T1000 (cell line): ENCODE measurements at places on chromosomes 16 and 17.

- no peak for DNase-seq
Observed at GRCh38 chr17:11298401-11298800, 57.4 kb downstream of the SHISA6 start.

GRCh38 chr16:59611556-59611955, 877.4 kb upstream of the GOT2 start:
- no peak for DNase-seq

GRCh38 chr16:53732296-53732929, 28.5 kb downstream of the FTO start:
- no peak for DNase-seq

- DNase-seq = no peak
Observed at GRCh38 chr17:47301161-47301560, 22.6 kb upstream of the EFCAB13 start.

DNA sequence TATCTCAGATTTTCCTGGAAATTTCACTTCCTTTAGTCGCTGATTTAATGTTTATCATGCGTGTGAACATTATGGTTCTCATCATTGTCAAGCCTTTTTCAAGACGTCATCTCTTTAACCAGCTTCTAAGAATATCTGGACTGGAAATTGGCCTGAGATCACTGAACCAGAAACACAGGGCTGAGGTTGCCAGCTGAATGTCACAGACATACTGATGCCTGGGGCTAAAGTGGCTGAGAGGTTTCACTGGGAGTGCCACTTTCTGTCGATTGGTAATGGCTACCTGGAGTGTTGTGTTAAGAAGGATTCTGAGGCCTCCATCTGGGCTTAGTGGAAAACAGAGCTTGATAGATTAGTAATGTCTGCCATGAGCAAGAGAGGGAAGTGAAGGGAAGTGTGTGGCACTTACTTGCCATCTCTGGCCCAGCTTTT, 54.2 kb downstream of the CRISPLD2 start:
- no peak for DNase-seq

DNA sequence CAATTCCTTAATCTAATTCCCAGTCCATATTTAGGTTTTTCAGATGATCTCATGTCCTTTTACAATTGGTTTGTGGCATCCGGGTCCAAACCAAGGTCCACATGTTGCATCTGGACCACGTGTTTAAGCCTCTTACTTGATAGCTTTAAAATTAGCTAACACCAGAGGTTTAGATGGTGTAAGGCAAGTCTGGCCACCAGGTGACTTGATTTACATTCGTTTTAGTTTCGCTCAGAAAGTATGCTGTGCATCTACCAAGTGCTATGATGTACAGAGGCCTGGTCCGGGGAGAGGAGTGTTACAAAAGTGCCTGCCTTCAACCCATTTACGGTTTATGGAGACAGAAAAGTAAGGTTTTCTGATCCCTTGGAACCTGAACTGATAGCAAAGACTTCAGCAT, 878 bp upstream of the DNAJA2 start:
- no peak for DNase-seq

- DNase-seq = no peak
Observed at GRCh38 chr16:8788578-8789172, 8.8 kb downstream of the TMEM186 start.
